ENCODE measurements at places on chromosomes 12 and 14.

DNA sequence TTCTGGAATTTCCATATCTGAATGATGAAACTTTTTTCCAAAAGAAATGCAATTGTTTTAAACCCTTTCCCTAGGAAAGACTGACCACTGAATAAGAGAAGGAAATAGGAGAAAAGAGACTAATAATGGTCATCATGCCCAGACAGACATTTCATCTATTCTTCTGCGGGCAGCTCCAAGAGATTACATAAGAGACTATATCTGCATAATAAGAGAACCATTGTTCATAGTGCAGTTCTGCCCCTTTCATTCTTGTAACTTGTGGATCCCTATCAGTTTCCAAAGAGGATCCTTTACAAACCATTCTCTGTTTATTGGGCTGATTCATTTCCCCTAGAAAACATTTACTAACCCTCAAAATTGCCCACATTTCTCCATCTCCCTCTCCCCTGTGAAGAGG, 197.8 kb downstream of the FSCB start:
- DNase-seq = no peak

GRCh38 chr12:116259800-116260577, 17.5 kb downstream of the MED13L start:
- no peak for DNase-seq

- DNase-seq = no peak
These were observed 1027.6 kb downstream of the BCL11B start for GRCh38 chr14:98244162-98244948.

DNA sequence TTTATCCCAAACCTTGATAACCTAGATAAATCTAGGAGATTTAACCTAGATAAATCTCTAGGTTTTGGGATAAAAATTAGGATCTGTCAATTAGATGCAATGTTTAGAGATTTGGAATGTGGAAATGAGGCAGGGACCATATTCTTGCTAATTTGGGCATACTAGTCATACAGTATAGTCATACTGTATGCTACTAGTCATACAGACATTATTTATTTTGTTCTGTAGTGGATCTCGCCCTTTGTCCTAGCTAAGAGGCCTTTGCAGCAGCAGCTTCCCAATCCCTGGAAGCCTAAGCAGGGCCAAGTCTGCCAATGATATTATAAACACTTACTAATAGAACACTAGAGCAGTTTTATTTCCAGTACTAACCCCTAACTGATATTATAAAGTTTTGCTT, 136.4 kb downstream of the CEP128 start:
- peak; percentile 48 for DNase-seq

- DNase-seq = no peak
These were observed 37.5 kb downstream of the ACACB start for GRCh38 chr12:109153821-109154441.

GRCh38 chr12:50078281-50078680, 6.9 kb upstream of the SMARCD1 start:
- no peak for DNase-seq

GRCh38 chr12:22728987-22729386, 104.0 kb downstream of the ETNK1 start:
- no peak for DNase-seq

GRCh38 chr14:39431416-39432178, 636 bp downstream of the FBXO33 start:
- DNase-seq = peak; percentile 34

- peak; percentile 65 for DNase-seq
These were observed 217.9 kb upstream of the BTG1 start for GRCh38 chr12:92363295-92364146.

DNA sequence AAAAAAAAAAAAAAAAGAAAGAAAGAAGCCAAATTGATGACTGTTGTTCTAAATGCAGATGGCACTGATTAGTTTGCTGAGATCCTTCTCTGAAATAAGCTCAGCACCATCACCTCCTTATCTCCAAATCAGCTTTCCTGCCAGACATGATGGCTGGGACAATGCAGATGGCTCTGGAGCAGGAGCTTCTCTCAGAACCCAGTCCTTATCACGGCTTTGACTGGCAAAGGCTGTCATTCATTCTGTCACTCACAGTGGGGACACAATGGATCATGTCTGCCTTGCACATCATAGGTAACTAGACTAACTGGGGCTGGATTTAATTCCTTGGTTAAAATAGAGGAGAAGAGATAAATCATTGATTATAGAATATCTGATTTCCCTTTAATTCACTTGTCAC, 146.3 kb downstream of the PDZRN4 start:
- DNase-seq = no peak

DNA sequence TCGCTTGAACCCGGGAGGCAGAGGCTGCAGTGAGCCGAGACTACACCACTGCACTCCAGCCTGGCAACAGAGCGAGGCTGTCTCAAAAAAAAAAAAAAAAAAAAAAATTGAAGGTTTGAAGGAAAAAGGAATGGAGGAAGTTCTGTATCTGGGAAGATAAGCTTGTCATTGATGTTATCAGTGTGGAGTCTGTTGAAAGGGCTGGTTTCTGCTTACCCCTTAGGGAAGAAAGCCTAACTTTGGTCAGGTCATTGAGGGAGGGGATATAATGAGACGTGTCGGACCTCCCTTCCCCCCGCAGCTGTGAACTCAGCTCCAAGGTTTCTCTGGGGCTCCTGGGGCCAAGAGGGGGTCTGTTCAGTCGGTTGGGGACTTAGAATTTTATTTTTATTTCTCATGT, 16.4 kb downstream of the DAO start:
- DNase-seq = no peak

DNA sequence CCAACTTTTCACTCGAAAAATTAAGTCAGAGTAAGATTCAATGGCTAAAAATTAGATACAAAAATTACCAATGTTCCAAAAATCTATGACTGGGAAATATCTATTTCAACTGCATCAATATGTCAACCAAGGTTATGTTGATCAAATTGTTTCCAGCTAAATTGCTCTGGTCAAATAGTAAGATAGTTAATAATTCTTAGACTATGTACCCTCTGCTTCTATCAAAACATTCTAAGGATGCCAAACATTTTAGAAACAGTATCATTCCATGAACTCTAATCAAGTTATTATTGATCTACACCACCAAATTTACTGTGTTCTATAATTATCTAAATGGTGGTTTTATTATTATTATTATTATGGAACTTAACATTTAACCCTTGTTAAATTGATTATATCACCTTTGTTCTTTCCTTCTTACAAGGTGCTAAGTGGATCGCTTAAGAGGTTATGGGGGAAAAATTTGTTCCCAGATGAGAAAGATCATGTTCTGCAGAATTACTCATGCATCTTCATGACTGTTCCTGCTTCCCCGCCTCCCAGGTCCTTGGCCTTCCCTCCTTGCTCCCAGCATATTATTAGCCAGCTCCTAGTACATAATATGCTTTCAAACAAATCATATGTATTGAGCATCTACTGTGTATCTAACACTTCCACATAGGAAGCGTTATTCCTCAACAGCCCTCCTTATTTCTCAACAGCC, 240.5 kb upstream of the KRR1 start:
- peak; percentile 50 for DNase-seq

GRCh38 chr12:42510823-42511222, 78.7 kb downstream of the PRICKLE1 start:
- DNase-seq = no peak

- DNase-seq = no peak
These were observed 25.9 kb downstream of the PSEN1 start for GRCh38 chr14:73162251-73162650.

GRCh38 chr12:54132976-54133771, 55.6 kb downstream of the SMUG1 start:
- no peak for DNase-seq

DNA sequence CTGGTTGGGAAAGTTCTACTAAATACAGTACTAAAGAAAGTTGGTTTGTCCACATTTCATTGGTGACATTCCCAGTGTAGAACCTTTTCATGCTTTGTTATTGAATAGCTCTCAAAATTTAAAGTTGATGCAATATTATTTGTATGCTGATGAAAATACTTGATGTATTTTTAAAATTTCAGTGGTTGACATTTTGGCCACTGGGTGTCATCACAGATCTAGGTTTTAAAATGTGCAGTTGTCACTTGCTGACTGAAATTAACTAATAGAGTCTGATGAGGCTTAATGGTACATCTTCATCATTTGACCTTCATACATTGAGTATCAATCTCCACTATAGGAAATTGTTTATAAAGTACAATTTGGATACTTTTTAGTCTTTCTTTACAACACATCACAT, 37.1 kb downstream of the CMAS start:
- peak; percentile 30 for DNase-seq

- no peak for DNase-seq
These were observed 19.9 kb downstream of the COL2A1 start for GRCh38 chr12:47984331-47984801.

- DNase-seq = no peak
These were observed 40.2 kb upstream of the PPP1R12A start for GRCh38 chr12:79975143-79975542.

DNA sequence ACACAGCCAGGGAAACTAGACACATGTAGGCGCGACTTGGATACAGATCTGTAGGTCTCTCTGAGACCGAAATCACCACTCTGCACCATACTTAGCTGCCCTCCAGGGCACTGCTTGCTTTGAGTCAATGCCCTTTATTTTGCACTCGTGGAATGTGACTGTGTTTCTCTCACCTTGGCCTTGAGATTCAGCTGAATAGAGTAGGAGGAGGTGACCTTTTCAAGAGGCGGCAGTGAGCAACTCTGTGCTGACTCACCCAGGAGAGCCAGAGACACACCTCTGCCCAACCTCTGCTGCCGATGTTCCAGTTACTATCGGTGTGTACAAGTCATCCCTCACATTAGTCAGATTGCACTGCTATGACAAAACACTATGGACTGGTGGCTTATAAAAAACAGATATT, 583.4 kb downstream of the VRK1 start:
- DNase-seq = no peak

DNA sequence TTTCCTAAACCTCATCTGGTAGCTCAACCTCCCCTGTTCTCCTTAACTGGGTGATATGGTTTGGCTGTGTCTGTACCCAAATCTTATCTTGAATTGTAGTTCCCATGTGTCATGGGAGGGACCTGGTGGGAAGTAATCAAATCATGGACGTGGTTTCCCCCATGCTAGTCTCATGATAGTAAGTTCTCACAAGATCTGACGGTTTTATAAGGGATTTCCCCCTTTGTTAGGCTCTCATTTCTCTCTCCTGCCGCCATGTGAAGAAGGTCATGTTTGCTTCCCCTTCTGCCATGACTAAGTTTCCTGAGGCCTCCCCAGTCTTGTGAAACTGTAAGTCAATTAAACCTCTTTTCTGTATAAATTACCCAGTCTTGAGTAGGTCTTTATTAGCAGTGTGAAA, 19.5 kb downstream of the COX16 start:
- no peak for DNase-seq

DNA sequence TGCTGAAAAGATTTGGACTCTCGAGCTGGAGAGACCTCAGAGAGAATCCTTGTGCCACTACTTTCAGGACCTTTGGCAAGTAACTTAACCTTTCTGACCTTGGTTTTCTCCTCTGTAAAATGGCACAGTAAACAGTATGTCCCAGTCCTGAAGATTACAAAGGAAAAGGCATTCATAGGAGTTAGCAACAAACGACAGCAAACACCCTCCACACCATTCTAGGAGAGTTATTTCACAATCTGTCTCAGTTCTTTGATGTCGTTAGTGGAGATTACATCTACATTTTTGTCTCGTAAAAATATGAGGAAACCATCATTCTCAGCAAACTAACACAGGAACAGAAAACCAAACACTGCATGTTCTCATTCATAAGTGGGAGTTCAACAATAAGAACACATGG, 205.7 kb downstream of the ITPR2 start:
- no peak for DNase-seq

GRCh38 chr12:46219877-46220655, 48.8 kb downstream of the SLC38A1 start:
- peak; percentile 80 for DNase-seq

- peak; percentile 38 for DNase-seq
These were observed 25.2 kb upstream of the NTN4 start for GRCh38 chr12:95815632-95816212.

DNA sequence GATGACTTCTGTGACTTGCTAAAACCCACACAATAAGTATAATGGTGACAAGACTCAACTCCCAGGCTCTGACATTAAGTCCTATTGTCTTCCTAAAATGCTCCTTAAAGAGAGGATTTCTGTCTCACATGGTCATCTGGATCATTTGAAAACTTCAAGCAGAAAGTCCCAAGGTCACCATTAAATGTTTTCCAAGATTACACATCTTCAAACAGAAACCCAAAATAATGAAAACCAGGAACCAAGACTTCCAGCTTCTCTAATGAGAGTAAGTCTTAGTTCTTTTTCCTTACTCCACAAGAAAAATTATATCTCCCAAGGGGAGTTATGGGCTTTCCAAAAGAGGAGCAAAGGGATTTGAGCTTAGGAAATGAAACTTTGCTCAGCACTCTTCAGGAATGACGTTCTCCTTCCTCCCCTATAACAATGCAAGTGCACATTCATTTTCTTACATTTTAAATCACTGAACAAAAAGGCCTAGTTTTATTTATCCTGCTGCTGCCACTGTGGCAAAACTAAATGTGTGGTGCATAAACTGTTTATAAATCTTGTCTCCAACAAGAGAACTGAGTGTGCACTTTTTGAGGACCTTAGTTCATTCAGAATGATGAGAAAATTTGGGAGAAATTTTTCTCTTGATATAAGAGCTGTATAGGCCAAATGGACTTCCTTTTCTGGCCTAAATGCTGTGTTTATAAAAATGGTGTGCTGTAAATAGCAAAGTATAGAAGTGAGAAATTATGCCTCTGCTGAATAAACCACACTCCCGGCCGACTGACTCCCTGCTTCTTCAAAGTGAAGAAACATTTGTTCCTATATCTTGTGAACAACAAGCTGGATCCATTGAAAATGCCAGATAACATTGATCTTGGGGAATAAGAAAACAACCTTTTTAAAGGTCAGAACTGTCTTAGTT, 148.4 kb upstream of the PLEKHG7 start:
- DNase-seq = no peak

- DNase-seq = no peak
These were observed 249.3 kb downstream of the FOXN3 start for GRCh38 chr14:89167705-89168104.

- DNase-seq = peak; percentile 59
These were observed 1.1 kb downstream of the LRP1 start for GRCh38 chr12:57129321-57129842.

DNA sequence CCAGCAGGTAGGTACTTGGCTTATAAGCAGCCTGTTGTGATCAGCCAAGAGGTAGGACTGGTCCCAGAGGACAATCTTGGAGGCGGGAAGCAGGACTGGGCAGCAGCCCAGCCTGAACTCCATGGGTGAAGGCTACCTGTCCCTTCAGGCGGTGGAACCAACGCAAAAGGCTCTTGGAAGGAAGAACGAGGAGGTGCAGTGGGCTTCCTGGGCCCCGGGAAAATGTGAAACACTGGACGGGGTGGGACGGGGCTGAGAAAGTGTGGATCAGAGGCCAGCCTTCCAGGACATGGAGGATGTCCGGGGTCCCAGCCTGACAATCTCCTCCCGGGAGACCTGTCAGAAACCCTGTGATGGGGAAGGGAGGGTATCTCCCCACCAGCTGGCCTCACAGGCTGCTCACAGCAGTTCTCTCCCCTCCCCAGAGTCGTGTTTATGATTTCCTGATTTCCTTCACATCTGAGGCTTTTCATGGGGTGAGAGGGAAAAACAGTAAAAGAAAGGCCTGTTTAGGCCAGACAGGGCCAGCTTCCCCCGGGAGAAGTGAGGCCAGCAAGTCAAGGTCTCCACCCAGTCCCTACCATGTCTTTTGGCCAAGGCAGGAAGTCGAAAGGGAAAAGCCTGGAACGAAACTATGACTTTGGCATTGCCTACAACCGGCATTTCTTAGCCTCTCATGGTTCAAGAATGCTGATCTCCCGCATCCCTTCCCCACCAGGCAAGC, 11.3 kb downstream of the CMKLR1 start:
- no peak for DNase-seq
